ENCODE measurements at places on chromosomes 6 and 20. TPM values are rescaled to one million over a fixed set of nuclear protein-coding genes. Genes with fewer than 3 reads are reported as not detected.

The KCNQ5 gene
- 0.18 TPM for total RNA-seq

The MAS1 gene
- under 0.01 TPM for total RNA-seq

The SRSF12 gene
- total RNA-seq, result 3.7 TPM

The UNC93A gene
- 2.0 TPM for total RNA-seq

The CABLES2 gene
- total RNA-seq, result 8.3 TPM

The PSMB9 gene
- not detected for total RNA-seq

The MTFR2 gene
- total RNA-seq, result 2.6 TPM

The TFAP2B gene
- not detected for total RNA-seq

The SLC17A9 gene
- 32.6 TPM for total RNA-seq

The FKBP5 gene
- total RNA-seq, result 15.0 TPM

The SHLD1 gene
- 2.0 TPM for total RNA-seq

The JPH2 gene
- 0.67 TPM for total RNA-seq

The DLL1 gene
- 7.3 TPM for total RNA-seq

The EMILIN3 gene
- 7.9 TPM for total RNA-seq

The MOG gene
- total RNA-seq, result 2.0 TPM

The WFDC10B gene
- 0.52 TPM for total RNA-seq

The SLC39A7 gene
- 115 TPM for total RNA-seq

The SAMD10 gene
- 5.7 TPM for total RNA-seq

The PSMB8 gene
- total RNA-seq, result 4.6 TPM

The MARCKS gene
- total RNA-seq, result 92.7 TPM

The TNF gene
- not detected for total RNA-seq

The ATF6B gene
- 26.2 TPM for total RNA-seq

The SCRT2 gene
- 0.03 TPM for total RNA-seq

The SLA2 gene
- total RNA-seq, result 0.14 TPM

The SPATS1 gene
- total RNA-seq, result not detected

The ATP6V1G2 gene
- 3.5 TPM for total RNA-seq

The BHLHE23 gene
- total RNA-seq, result 2.1 TPM

The SIRPD gene
- total RNA-seq, result not detected

The MCCD1 gene
- not detected for total RNA-seq
